ENCODE measurements at places on chromosomes 5 and 9.

DNA sequence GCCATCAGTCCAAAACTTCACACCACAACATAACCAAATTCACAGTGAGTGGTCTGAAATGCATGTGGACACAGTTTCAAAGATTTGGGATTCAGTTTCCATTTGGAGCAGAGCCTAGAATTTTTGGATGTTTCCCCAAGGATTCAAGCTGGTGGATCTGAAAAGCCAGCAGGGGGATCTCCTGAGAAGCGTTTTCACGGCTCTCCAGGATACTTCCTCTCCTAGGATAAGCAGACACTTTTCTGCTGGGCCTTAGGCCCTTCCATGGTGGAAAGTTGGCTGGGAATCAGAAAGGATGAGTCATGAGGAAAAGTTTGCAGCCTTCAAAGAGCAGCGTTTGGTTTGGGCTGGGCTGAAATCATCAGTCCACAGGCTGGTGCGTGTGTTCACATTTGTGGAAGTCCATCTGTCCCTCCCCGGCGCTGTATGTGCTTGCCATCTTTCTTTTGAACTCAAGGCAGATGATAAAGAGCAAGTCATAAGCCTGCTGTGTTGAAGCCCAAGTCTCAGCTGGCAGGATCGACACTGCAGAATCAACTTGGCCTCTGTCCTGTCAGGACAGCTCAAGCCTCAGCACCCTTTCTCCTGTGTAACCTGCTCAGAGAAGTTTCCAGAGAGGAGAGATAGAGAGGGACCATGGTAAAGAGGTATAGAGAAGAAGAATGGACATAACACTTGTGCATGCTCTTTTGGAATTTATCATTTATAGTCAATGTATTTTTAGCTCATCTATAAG lies 152.6 kb upstream of the MSX2 start:
- DNase-seq, result no peak

DNA sequence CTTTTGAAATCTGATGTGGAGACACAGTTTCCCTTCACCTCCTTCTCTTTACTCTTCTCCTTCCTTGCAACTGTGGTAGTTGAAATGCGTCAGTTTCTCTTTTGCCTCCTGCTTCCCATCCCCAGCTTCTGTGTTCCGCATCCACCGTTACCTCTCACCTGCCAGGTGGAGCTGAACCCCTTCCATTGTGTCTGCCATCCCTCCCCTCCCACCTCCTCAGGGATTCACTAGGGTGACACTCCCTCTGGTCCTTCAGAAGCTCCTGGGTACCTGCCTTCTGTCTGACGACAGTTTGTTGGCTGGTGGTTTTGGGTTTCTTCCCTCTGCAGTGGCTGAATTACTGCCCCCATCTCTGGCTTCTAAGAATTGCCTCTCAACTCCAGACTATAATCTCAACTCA lies 132.1 kb downstream of the SLC24A2 start:
- DNase-seq, result no peak

DNA sequence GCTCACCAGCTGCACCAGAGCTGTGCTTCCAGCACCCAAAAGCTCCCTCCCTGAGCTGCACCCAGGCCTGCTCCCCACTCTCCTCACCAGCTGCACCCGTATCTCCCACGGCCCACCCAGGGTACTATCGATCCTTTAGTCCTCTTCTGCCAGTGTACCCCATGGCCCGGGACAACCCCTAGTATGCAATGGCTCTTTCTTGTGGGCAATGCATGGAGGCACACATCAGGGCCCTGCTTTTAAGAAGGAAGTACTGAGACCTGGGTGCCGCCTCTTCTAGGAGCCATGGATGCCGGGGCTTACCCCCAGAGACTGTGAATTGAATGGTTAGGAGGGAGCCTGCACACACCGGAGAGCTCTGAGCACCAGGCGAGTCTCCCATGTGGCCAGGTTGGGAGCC lies 49.5 kb downstream of the TENT4A start:
- no peak for DNase-seq

- no peak for DNase-seq
Measured at GRCh38 chr5:64026493-64026892, 64.2 kb upstream of the HTR1A start.

GRCh38 chr5:42360616-42361314 lies 62.5 kb upstream of the GHR start:
- no peak for DNase-seq

DNA sequence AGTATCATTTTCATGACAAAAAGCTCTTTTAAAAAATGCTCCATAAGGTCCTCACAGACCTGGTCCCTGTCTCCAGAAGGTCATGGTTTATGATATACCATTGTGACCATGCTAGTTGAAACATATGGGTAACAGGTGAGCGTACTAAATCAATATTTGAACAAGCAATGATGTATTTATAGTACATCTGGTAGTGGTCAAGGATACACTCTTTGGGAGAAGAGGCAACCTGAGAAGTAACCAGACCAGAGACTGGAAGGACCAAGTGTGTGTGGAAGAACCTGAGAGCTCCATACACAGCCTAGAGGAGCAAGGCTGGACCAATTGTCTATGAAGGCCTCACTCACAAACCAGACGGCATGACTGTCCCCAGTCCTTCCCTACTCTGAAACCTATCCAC lies 55.1 kb downstream of the LHFPL2 start:
- no peak for DNase-seq

DNA sequence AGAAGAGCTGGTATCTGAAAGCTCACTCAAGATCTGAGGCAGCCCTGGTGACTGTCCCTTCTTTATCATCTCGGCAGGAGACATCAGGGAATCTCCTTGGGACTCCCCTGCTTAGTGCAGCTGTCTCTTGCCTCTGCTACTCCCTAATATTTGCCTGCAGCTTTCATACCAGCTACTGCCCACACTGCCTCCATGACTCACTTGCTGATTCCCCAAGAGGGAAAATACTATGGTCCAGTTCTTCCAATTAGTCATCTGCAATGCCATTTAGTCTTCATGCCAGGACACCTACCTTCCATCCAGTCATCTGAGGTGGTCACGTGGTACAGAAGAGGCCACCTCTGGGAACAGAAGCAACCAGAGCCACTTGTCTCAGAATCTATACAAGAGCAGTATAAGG lies 270.8 kb downstream of the NTRK2 start:
- DNase-seq, result no peak

- DNase-seq, result no peak
Measured at GRCh38 chr5:64347309-64347708, 158.5 kb upstream of the RGS7BP start.

GRCh38 chr5:142722146-142722545 lies 36.3 kb upstream of the FGF1 start:
- DNase-seq, result no peak

DNA sequence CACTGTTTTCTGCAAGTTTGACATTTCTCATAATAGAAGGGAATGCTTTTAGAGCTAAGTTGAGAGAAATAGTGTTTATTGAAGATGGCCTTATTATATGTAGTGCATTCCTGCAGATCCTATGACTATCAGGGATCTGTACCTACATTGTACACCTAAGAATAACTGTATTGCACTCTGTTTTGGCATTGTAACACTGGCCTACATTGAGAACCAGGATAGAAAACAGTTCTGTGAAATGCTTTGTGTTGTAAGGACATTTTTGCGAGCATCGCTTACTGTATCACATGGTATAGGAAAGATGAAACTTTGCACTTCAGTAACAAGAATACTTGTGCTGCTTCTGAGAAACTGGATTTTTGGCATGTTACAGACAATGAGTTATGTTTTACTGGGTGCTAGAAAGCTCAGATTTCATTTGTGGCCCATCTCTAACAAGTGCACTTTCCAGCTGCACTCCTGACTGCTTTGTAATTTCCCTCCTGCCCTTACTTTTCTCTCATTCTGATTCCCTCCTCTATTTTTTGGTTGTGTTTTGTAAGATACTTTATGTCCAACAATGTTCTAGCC lies 30.6 kb downstream of the C9orf85 start:
- no peak for DNase-seq

DNA sequence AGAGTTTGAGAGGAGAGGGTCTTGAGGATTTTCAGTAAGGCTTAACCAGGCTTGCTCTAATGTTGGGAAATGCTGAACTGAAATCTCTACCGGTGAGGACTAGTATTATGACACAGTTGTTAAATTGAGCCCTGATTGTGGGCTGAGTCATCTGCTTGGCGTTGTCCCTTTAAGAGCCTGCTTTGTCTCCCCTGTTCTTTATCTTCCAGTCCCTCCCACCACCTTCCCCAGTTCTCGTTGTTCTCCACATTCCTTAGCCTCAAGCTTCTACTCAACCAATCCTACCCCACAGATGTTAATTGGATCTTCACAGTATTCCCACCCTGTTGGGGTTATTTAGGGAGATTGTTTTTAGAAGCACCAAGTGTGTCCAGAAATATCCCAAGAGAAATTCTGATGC lies 57.6 kb downstream of the ANKRD55 start:
- DNase-seq, result no peak

GRCh38 chr5:170136506-170136905 lies 30.8 kb downstream of the FOXI1 start:
- no peak for DNase-seq

DNA sequence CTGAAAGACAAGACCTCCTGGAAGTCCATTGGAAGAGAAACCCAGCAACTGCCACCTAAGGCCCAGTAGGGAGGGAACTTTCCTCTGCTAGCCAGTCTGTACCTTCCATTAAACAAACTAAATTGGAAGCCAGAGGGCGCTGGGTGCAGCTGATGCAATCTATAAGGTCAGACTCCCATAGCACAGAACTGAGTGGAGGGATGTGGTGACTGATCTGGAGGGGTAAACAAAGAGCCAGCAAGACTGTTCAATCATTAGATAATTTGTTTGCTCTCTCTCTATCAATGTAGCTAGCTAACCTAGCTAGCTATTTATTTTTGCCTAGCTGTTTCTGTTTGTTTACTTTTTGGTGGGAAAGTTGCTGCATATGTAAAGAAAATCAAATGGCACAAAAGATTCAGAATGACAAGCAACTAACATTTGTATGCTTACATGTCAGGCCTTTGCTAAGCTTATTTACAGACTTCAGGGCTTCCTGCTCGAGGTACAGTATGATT lies 291.8 kb upstream of the DAB2 start:
- no peak for DNase-seq

GRCh38 chr9:76738402-76738801 lies 25.8 kb upstream of the PCA3 start:
- DNase-seq, result no peak

DNA sequence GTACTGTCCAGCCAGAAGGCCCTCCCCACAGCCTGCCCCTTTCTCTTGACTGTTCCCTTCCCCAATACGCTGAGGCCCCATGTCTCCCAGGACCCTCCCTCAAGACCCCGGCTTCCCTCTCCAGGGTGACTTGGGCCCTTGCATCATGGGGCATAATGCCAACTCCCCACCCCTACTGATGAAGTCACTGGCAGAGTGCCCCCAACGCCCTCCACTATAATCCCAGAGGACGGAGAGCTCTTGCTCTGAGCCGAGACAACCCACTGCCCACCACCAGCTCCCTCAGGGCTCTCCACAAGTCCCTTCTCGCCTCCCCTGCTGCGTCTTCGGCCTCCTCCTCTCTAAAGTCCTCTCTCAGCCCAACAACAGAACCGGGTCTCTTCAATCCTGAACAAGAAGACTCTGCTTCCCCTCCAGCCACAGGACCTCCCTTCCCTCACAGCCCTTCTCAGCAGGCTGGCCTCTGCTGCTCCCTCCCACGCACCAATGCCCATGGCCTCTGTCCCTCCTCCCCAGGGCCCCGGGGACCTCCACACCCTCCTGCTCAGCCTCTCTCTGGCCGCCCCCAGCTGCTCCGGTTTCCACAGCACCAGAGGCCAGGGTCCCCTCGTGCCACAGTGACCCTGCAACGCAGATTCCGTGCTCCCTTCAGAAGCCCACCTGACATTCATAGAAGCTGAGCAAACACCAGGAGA lies 47.6 kb downstream of the ADAMTS2 start:
- no peak for DNase-seq

DNA sequence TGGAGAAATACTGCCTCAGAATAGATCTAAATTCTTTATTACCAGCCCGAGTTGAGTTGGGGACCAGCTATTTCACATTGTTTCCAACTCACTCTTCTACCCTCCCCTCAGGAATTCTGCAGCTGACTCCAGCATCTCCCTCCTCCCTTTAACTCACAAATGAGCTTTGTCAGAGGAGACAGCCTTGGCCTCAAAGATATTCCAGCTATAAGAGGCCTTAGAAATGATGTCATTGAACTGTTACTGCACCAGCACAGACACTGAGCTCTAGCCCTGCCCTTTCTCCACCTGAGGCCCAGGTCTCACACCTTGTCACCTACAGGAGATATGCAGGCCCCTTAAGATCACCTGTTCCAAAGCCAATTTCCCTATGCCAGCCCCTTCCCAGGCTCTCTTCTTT lies 78.4 kb upstream of the ATP10B start:
- no peak for DNase-seq

DNA sequence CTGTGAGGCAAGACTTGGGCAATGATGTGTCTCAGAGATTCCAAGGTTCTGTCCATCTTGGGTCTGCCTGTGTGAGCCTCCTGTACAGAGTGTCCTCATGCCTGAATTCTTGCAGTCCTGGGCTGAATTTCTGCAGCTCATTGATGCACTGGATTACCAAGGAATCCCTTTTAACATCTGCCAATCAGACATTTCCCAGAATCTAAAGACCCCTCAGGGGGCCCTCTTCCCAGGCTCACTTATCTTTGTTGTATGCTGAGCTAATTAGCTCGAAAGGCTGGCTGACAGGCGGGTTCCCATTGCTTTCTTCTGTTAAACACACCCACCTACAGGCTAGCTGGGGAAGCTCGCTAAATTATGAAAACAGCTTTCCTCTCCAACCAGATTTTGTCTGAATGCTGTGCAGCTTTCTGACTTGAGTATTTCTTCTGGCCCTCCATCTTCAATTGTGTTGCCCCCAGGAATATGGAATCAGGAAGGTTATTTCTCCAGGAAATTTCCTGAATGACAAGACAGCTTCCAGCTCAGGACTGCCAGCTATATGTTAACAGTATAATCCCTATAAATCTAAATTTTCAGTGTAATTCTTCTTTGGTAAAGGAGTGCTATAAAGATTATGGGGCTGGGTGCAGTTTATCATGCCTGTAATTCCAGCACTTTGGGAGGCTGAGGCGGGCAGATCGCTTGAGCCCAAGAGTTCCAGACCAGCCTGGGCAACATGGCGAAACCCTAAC lies at the start of gene LIX1:
LIX1 (minus strand) TSS at position 91 of the 734 bp plus-strand sequence; CDS start at position 56, 35 bp downstream.
- no peak for DNase-seq

- DNase-seq, result no peak
Measured at GRCh38 chr5:156888520-156888919, 38.4 kb downstream of the PPP1R2B start.

DNA sequence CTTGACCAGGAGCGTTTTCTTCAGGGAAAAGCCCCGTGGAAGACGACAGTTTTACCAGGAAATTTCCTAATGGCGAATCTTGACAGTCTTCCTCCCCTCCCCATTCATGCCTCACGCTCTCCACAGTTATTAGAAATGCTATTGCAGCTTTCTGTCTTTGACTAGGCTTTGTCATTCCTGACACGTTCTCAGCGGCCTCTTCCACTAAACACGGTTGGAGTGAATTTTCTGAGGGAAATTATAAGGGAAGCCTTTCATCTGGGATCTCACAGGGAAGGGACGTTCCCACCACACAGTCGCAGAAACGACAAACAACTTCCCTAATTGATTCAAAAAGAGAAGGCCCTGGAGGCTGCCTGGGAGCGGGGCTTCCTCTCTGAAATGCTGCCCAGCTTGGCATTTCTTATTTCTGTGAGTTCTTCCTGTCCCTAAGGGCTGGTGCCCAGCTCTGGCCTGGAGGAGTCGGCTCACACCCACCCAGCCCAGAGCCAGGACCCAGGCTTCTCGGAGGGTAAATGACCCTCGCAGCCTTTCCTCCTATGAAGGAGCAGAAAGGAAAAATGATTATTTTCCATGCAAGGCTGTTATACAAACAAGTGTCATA lies 57.1 kb upstream of the PPP1R26 start:
- no peak for DNase-seq

GRCh38 chr9:123354806-123355508 lies 1.0 kb upstream of the CRB2 start:
- no peak for DNase-seq

All from CD4-positive, alpha-beta T cell (primary cell).